Central memory CD4-positive, alpha-beta T cell (primary cell): ENCODE measurements at places on chromosomes 6 and 20.

GRCh38 chr6:81766482-81767069, 14.1 kb upstream of the TENT5A start:
- DNase-seq = no peak

GRCh38 chr6:33782561-33782960, 6.4 kb downstream of the LEMD2 start:
- DNase-seq = no peak

GRCh38 chr6:84976526-84977362, 212.3 kb upstream of the TBX18 start:
- no peak for DNase-seq

DNA sequence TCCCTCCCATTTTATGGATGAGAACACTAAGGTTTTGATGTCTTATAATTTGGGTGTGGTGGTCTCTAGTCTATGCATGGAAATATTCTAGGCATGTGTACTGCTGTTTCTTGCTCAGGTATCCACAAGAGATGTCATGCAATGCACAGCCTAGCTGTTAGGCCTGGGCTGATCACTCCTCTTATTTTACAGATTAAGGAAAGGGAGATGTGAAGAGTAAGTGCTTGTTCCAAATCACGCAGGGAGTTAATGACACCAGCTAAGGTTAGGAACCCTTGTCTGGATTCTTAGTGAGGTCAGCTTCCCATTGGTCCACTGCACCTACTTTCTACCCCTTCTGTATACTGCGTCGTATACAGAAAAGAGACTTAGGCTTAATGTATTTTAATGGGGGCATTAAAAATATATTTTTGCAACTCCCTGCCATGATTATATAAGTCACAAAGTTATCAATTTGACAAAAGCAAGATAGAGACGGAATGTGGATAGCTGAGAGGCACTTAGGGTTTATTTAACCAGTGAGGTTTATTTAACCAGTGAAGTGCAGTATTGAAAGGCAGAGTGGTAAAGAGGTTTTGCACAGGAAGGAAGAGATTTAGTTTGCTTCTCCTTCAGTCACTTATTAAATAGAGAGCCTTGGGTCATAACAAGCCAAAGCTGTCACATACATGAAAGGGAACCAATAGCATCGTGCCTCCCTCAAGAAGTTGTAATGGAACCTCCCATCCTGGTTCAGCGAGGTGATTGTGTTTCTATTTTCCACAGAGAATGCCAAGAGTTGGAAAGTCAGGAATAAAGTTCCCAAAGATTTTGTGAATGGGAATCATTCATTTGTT, 95.0 kb upstream of the FAM184A start:
- DNase-seq = no peak

DNA sequence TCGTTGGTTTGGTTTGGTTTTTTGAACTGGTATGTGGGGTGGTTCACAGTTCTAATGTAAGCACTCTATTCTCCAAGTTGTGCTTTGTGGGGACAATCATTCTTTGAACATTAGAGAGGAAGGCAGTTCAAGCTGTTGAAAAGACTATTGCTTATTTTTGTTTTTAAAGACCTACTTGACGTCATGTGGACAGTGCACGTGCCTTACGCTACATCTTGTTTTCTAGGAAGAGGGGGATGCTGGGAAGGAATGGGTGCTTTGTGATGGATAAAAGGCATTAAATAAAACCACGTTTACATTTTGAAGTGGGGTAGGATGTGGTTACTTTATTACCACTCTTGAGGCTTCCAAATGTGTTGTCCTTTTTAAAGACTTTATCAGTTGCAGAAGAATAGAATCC, 168.0 kb downstream of the ZMYND8 start:
- DNase-seq = peak; percentile 38

- peak; percentile 88 for DNase-seq
These were observed 806 bp downstream of the MICAL1 start for GRCh38 chr6:109454496-109455436.

- no peak for DNase-seq
These were observed 9.6 kb upstream of the PKIG start for GRCh38 chr20:44572551-44573500.

GRCh38 chr20:18705910-18706309, 107.7 kb upstream of the SCP2D1 start:
- no peak for DNase-seq

GRCh38 chr20:33696448-33696847, 10.3 kb upstream of the E2F1 start:
- DNase-seq = no peak

DNA sequence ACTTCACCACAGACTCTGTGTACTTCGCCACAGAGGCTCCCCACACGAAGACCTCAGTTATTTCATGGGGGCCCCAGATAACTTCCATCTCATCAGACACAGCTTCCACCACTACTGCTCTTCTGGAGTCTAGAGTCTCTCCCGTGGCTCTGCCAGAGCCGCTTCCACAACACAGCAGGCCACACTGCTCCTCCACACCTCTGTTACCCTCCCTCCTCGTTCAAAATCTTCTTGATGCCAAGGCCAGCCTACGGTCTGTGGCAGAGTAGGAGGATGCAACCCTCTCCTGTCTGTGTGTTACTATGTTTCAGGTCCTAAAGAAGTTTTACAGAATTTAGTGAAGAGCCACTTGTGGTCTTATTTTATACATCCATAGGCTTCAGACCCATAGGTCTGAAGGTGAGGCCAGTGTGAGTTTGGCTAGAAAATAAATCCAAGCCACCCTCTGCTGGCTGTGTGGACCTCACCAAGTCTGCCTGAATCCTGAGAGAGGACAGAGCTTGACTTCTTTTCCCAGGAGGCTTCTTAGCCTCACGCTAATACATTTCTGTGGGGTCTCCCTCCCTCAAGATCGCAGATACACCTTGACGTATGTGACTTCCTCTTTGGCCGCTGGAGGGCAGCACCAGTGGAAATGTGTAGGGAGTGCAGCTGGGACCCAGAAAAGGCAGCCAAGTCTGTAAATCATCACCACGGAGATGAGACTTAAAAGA, 197.7 kb downstream of the FAXC start:
- DNase-seq = no peak

DNA sequence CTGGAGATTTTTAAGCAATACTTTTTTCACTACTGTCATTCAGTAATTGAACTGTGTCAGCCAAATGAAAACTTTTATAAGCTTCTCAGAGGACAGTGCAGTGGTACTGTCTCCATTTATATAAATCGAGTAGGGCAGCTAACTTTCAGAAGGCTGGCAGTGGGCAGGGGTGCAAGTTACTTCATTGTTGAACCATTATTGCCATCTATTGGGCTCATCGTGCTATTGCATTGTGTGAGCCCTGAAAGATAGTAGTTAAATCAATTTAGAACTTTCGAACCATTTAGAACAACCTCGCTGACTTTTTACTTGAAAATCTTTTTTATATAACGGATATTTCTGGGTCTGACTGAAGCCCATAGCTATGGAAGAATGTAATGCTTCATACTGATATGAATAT, 347.8 kb upstream of the PLCB4 start:
- DNase-seq = no peak
